ENCODE measurements at places on chromosomes 16 and 17. TPM values are rescaled to one million over a fixed set of nuclear protein-coding genes. Genes with fewer than 3 reads are reported as not detected.

- DNase-seq: peak; percentile 70
Measured at GRCh38 chr17:10114931-10115535, 83.4 kb downstream of the GAS7 start.

- no peak for DNase-seq
Measured at GRCh38 chr16:68083861-68084503, 1.2 kb upstream of the NFATC3 start.

DNA sequence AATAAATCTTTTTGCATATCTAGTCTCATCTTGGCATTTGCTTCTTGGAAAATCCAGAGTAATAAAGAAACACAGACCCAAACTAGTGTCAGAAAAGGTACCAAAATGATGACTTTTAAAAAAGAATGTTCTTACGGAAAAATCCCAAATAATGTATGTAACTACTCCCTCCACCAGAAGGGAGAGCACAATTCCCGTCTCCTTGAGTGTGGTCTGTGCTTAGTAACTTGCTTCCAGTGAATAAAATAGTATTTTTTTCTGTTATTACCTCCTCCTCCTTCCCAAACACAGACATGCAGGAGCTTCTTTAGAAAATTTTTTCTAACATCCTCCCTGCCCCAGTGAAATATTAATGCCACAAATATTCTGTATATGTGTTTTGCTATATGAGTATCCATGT is 358.1 kb downstream of the ZFHX3 start:
- no peak for DNase-seq

GRCh38 chr16:62029947-62030346 is 6.3 kb downstream of the CDH8 start:
- DNase-seq: no peak

DNA sequence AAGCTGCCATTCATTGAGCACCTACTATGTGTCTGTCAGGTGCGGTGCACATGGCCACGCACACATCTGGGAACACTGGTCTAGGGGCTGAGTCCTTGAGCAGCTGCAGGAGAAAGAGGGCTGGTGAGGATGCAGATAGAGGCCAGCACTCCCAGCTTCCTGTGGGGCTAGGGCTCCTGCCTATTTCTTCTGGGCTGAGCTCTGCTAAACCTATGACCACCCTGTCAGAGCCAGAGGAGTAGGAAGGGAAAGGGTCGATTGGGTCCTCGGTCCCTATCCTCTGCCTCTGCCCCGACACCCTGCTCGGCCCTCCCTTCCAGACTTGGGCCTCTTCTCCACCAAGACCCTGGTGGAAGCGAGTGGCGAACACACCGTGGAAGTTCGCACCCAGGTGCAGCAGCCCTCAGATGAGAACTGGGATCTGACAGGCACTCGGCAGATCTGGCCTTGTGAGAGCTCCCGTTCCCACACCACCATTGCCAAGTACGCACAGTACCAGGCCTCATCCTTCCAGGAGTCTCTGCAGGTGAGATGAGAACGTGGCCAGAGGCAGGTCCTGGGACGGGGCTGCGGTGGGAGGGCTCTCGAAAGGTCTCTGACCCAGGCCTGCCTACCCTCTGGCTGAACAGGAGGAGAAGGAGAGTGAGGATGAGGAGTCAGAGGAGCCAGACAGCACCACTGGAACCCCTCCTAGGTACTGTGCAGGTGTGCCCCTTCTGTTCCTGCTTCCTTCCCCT is 4.0 kb upstream of the TMEM88 start:
- peak; percentile 16 for DNase-seq

- DNase-seq: no peak
Measured at GRCh38 chr16:88423448-88423850, 29.6 kb upstream of the ZFPM1 start.

DNA sequence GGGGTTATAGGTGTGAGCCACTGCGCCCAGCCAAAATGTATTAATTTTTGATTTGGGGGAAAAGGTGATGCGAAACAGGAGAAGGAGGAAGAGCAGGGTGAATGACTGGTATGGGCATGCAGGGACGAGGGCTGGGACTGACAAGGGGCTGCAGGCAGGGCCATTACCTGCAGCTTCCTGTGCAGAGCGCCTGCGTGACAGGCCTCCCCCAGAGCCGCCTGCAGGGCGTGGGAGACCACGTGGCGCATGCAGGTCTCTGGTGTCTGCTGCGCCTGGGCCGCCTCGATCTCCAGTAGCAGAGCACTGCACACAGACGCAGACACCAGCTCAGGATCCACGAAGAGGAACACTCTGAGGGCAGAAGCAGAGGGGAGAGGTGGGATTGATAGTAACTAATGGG is 32.4 kb downstream of the PIK3R6 start:
- DNase-seq: no peak

DNA sequence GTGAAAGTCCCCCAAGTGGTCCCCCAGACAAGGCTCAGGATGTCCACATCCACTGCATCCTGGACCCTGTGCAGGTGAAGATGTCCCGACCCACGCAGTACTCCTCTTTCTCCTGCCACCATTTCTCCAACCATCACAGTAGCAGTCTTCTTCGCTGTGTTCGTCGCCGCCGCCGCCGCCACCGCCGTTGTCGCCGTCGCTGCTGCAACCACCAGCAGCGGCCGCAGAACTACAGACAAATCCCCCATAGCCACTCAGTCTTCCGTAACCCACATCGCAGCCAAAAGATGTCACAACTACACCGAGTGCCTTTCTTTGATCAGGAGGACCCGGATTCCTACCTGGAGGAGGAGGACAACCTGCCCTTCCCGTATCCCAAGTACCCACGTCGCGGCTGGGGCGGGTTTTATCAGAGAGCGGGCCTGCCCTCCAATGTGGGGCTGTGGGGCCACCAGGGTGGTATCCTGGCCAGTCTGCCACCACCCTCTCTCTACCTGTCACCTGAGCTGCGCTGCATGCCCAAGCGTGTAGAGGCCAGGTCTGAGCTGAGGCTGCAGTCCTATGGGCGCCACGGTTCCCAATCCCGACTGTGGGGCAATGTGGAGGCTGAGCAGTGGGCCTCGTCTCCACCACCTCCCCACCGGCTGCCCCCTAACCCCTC is 917 bp downstream of the SPEM2 start:
- DNase-seq: no peak

ARL5C gene
- total RNA-seq: not detected

NRN1L gene
- total RNA-seq: 0.69 TPM

PTRH2 gene
- 27.0 TPM for total RNA-seq

All from activated B cell treated with CpG ODN at 0.5 μM for 24 hours (primary cell).